ENCODE measurements at places on chromosomes 5 and 9.

DNA sequence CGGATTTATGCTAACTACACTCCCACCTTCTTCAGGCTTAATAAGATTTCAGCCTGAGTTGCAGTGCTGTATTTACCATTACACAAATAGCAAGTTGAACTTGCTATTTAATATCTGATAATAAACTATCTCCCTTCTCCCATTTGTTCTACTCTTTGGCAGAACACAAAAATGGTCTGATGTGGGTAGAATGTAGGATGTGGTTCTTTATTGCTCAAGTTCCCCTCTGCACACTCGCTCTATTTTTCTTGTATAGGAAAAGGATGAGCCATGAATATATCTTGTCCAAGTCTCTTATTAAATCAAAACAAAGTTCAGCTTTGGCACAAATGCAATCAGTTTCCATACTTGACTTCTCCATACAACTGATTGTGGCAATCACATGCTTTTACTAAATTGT is 37.2 kb upstream of the KIF2A start:
- no peak for DNase-seq

DNA sequence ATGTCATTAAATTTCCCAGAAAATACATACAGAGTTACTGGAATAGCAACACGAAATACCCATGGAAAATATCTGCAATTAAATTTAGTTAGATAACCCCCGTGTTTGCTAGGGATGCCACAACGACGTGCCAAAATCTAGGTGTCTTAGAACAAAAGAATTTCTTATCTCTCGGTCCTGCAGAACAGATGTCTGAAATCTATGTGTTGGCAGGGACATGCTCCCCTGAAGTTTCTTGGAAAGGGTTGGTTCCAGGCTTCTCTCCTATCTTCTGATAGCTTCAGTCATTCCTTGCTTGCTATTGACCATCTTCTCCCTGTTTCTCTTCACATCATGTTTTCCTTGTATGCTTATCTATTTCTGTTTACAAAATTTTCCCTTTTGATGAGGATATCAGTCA is 1067.0 kb downstream of the CDH18 start:
- no peak for DNase-seq

DNA sequence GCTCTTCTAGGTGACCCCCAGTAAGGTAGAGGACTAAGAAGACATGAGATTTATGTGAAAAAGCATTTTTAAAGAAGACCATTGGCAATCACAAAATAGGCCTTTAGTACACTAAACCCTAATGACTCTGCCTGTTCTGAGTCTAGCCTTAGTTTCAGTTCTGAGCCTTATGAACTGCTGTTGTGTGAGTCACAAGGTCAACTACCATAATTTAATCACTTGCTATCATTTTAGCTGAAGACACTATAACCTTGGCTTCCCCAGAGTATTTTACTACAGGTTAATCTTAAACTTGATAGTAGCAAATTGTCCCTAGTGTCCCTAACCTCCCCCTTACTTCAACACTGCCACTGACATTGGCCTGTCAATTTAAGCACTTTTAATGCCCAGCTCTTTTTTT is 34.4 kb downstream of the APC start:
- no peak for DNase-seq

DNA sequence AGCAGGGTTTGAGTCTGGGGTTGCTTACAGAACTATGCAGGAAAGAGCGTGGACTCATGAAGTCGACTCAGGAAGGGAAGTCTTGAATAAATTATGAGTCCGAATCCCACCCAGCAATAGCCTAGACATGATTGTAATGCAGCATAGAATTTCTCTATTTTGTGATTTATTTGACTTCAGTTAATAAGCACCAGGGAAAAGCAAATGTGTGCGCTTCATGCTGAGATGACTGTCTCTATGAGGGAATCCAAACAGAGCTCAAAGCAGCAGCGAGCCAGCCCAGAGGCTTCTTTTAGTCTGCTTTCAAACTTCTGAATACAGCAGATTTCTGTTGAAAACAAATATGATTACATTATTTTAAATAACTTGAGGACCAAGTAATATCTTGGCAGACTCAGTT is 188.0 kb downstream of the SEMA6A start:
- no peak for DNase-seq

- DNase-seq, result no peak
These were observed 10.1 kb downstream of the IFNA5 start for GRCh38 chr9:21294904-21295538.

- DNase-seq, result no peak
These were observed 56.1 kb upstream of the PHYKPL start for GRCh38 chr5:178288401-178289368.

GRCh38 chr9:99489060-99489413 is 267.0 kb downstream of the SEC61B start:
- DNase-seq, result no peak

DNA sequence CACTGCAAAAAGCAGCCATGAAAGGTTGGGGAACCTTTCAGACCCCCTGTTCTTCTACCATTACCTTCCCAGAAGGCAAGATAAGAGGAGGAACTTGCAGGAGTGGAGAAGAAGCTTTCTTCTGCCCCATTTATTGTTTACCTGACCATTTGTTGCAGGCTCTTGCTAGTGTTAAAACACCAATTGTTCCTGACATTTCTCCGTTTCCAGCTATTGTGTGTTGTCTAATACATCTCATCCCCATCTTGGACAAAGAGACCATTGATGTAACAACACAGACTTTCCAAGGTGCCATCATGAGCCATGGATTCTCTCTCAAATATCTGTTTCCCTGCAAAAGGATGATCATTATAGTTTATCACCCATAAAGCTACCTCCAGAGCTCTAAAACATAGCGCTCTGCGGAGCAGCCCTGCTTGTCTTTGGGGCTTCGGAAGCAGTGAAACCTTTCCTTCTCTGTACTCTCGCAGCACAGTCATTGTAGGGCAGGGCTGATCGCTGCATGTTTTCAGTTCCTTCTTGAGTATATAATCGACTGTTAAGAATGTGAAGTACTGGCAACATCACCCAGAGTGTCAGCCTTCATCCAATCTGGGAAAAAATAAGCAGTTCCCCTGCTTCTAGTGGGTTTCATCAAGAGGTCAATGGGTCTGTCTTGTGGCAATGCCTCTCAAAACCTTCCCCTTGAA is 680.0 kb downstream of the SEMA5A start:
- DNase-seq, result no peak

- DNase-seq, result no peak
These were observed 4.6 kb downstream of the SIT1 start for GRCh38 chr9:35646153-35646532.

DNA sequence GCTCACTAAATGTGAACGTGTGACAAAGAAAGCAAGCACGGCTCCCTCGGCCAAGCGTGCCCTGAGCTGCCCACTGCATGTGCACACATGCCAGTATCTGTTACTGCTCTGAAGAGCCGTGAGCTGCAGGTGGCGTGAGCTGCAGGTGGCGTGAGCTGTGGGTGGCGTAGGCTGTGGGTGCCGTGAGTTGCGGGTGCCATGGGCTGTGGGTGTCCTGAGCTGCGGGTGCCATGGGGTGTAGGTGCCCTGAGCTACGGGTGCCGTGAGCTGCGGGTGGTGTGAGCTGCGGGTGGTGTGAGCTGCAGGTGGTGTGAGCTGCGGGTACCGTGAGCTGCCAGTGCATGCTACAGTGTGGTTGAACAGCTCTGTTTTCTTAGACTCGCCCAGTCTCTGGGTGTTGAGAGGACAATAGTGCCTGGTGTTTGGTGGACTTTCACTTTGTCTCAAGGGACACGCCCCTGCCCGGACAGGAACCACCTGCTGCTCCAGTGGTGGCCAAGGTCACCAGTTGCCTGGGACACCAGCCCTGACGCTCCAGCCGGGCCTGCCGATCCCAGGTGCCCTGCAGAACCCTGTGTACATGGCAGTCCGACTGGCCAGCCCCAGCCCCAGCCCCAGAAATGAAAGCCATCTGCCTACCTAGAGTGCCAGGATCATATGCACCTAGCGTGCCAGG is 6.7 kb downstream of the CCDC187 start:
- DNase-seq, result no peak

DNA sequence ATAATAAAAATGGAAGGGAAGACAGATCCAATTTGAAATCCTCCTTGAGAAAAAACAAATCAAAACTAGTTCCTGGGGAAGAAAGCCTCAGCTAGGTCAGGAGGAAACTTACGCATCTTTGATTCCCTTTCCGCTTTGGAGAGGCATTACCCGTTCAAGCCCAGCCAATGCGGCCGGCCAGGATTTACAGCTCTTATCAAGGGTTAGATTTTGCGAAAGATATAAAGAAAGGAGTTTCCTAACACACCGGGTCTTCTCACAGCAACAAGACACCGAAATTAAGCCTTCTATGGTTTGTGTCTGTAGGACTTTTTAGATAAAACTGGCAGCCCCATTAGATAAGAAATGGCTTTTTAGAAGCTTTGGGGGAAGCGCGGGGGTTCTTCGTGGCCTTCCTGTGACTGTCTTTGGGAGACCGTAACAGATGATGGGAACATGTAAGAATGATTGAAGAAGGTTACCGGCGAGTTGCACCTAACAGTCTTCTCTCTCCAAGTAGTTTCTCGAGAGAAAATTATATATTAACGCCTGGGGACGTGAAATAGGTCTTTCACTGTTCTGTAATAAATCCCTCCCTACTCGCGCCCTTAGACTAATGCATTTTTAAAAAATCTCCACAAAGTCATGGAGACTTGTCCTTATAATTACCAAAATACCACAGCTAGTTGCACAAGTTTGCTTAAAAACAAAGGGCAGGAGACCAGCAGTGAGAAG is 1.3 kb upstream of the ISL1 start:
- no peak for DNase-seq

GRCh38 chr9:16627967-16628366 is 242.5 kb downstream of the BNC2 start:
- no peak for DNase-seq

DNA sequence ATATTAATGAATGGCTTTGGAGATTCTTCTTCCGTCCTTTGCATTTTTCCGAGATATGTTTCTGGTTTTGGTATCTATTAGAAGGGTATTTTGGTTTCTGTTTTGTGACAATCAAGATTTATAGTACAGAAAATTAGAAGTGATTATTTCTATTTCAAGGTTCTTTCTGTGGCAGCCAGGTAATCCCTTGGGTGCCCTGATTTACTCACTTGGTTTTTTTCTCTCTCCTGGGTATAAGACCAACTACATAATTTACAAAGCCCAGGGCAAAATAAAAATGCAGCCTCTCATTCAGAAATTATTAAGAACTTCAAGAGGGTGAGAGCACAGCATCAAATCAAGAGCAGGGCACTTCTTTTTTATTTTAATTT is 2.0 kb upstream of the RNF14 start:
- no peak for DNase-seq

DNA sequence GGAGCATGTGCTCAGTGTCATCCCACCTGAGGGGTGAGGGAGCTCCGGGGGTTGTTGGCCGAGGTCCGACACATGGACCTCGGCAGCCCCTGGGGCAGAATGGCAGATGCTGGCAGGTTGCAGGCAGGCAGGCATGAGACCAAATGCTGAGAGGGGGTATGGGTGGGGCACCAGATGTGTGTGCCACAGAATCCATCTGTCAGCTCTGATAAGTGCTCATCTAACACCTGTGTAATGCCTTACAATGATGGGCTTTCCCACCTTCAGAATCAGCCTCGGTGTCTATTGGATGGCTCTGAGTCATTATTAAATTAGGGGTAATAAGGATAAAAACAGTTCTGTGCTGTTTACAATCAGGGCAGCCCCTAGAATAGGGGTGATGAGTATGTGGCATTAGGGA is 73.1 kb upstream of the SAP30L start:
- DNase-seq, result no peak

- no peak for DNase-seq
These were observed 103.1 kb downstream of the MTREX start for GRCh38 chr5:55410845-55411244.

GRCh38 chr5:1511048-1511447 is 12.7 kb downstream of the LPCAT1 start:
- peak; percentile 43 for DNase-seq

DNA sequence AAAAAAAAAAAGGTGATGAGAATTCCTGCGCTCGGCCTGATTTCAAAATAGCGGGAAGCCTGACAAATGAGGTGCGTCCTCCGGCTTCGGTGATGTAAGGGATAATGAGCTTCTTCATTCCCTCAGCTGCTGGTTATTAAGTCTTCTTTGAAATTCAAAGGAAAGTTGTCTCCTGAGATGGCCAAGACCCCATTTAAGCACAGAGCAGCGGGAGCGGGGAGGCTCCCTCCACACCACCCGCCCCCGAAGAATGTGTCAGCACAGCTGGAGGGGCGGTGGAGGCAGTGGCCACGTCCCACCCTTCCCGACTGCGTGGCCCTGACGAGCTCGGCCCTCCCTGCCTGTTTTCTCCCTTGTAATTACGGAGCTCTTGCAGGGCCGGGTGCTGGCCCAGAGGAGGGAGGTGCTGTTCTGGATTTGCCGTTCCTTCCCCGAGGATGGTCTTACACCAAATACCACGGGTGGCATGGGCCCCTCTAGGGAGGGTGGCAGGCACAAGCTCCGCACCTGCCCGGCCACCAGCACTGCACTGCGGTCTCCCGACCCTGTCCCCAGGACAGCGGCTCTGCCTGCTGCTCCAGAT is 31.0 kb downstream of the SLC9A3 start:
- DNase-seq, result no peak

GRCh38 chr5:79689541-79690466 is at the start of gene CMYA5:
TSS of gene CMYA5 (plus strand) at chr5:79689836. CDS start at chr5:79689908, 72 bp downstream.
- DNase-seq, result no peak

- no peak for DNase-seq
These were observed 369.2 kb upstream of the MPDZ start for GRCh38 chr9:13648676-13649075.

DNA sequence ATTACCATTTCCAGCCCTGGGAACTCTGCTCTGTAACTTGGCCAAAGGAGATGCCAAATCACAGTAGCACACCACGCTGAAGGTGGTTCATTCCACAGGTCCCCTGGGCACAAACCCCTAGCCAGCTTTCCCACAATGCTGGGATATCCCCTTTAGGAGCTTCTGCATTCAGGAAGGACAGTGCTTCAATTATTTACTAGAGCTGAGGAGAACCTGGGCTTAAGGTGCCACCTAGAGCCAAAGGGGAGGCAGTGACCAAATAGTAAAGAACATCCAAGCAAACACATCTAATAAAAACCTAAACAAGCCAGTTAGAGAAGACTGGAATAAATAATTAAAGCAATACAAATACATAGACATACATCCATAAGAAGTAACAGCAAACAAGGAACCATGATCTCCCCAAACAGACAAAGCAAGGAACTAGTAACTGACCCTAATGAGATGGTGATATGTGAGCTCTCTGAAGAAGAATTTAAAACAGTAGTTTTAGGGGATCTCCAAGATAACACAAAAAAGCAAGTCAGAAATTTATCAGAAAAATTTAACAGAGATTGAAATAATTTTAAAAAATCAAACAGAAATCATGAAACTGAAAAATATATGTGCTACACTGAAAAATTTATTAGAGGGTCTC is 14.6 kb downstream of the KIF4B start:
- DNase-seq, result no peak

- DNase-seq, result no peak
These were observed 290.1 kb downstream of the HINT1 start for GRCh38 chr5:130874861-130875417.

DNA sequence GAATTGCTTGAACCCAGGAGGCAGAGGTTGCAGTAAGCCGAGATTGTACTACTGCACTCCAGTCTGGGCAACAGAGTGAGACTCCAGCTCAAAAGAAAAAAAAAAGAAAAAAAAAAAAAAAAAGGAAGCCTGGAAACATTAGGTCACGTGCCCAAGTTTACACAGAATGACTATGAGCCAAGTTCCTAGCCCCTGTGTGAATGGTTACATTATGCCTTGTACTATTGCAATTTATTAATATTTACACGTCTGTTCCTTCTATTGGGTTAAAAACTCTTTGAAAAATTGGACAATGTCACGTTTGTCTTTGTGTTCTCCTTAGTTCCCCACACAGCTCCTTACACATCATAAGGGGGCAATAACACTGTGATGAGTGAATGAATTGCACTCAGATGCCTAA is 33.5 kb upstream of the SLC28A3 start:
- no peak for DNase-seq

Measured in CD4-positive, alpha-beta T cell treated with Interleukin-1 beta for 1 hour (primary cell).